ENCODE measurements at places on chromosomes 12 and 14. TPM values are rescaled to one million over a fixed set of nuclear protein-coding genes. Genes with fewer than 3 reads are reported as not detected.

DNA sequence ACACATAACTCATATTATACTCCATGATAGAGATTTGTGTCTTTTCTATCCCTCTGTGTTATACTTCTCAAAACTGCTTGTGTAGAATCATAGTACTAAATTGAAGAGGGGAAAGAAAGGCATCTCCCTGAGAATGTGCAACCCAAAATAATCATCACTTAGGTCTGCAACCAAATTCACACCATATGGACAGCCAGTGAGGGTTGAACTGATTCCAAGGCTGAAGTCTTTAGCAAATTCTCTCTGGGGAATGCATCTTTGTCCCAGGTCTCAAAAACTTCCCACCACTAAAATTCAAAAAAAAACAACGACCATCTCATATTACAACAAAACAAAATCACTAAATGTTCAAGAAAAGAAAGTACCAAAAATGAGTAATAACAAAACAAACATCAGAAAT lies 11.0 kb downstream of the ZFC3H1 start:
- DNase-seq: no peak

Gene LRTM2
- not detected for total RNA-seq

DNA sequence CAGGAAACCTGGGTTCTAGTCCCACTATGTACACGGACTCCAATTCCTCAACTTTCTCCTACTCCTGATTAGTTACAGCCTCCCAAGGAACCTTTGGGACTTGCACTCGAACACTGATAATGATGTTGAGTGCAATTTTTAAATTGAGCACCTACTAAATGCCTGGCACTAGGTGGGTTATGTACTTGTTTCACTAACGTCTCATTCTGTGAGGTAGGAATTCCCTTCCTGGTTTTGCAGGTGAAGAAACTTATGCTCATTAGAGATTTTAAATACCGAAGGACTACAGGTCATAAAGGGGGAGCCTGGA lies 536 bp downstream of the PARPBP start:
- no peak for DNase-seq

DNA sequence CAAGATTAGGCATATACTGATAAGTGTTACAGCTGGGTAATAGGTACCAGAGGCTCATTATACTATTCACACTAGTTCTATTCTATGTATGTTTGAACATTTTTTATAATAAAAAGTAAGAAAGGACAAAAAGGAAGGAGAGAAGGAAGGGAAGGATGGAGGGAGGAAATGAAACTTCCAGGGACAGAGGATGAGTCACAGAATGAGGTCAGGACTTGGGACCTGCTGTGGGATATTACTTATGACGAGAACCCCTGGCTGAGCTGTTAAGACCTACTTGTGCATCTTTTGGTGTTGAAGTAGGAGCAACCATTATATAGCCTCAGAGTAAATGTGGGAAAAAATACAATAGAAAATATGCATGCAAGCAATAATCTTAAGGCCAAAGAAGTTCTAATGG lies 16.7 kb upstream of the TMEM260 start:
- no peak for DNase-seq

GRCh38 chr14:98466807-98467206 lies 805.2 kb downstream of the BCL11B start:
- DNase-seq: no peak

Gene PRH2
- total RNA-seq: not detected

DNA sequence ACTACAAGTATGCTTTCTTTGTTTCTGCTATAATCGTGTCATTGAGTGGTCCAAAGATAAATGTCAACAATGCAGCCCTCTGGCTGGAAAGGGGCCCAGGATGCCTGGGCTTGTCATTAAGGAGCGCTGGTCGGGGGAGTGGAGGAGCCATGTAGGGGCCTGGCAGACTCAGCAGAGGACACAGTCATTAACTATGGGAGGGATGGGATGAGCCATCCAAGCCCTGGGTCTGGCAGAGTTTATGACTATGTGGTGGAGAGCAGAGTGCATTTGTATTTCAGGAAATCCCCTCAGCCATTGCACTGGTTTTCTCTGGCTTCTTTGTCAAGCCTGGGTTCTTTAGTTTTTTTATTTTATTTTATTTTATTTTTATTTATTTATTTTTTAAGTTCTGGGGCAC lies 243.1 kb downstream of the C12orf75 start:
- no peak for DNase-seq

DNA sequence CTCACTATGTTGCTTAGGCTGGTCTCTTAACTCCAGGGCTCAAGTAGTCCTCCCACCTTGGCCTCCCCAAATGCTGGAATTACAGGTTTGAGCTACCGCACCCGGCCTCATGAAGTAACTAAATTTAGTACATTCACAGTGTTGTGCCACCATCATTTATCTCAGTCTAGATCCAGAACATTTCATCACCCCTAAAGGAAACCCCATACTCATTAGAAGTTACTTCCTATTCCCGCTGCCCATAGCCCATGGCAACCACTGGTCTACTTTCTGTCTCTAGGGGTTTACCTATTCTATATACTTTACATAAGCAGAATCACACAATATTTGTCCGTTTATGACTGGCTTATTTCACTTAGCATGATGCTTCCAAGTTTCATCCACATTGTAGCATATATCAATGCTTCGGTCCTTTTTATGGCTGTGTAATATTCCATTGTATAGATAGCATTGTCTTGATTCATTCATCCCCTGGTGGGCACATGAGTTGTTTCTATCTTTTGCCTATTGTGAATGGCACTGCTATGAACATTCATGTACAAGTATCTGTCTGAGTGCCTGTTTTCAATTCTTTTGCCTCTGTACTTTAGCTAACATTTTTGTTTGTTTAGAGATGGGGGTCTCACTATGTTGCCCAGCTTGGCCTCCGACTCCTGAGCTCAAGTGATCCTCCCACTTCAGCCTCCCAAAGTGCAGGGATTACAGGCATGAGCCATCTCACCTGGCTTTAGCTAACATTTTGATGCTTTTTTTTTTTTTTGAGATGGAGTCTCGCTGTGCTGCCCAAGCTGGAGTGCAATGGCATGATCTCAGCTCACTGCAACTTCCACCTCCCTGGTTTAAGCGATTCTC lies 10.2 kb upstream of the SH2B3 start:
- DNase-seq: no peak

Gene COX8C
- total RNA-seq: 0.52 TPM

DNA sequence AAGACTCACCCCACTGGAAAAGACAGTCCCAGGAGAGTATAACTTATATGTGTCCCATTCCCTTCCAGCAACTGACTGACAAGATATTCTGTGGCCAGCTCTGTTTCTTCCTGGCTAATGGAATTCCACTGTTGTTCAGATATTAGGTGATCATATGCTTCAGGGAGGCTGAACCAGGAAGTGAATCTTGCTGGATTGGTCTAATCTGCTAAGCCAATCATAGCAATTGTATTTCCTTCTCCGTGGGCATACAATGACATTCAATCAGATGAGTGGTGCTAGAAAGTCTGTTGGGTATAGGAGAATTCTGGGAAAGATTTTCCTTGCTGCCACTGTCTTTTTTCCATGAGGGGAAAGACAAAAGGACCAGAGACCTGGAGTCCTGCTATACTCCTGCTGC lies 12.1 kb downstream of the PYGL start:
- DNase-seq: no peak

- no peak for DNase-seq
Measured at GRCh38 chr12:28294300-28294699, 104.0 kb downstream of the CCDC91 start.

DNA sequence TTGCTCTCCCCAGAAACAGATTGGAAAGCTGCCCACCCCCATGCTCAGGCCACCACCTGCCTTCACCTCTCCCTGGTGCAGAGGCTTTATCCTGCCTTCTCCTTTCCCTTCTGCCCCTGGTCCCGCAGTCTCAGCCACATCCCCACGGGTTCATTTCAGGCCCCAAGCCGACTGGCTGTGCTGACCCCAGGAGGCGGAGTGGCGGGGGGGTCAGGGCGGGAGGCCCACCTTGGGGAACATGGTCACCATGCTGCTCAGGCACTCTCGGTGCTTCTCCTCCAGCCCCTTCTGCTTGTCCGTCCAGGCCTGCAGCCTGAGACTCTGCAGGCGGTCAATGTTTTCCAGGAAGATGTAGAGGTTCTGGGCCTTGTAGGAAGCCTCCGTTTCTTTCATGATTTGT lies 6.9 kb downstream of the FAM186B start:
- no peak for DNase-seq

Gene TAS2R7
- total RNA-seq: not detected

- DNase-seq: no peak
Measured at GRCh38 chr12:62512901-62513300, 46.3 kb downstream of the MON2 start.

DNA sequence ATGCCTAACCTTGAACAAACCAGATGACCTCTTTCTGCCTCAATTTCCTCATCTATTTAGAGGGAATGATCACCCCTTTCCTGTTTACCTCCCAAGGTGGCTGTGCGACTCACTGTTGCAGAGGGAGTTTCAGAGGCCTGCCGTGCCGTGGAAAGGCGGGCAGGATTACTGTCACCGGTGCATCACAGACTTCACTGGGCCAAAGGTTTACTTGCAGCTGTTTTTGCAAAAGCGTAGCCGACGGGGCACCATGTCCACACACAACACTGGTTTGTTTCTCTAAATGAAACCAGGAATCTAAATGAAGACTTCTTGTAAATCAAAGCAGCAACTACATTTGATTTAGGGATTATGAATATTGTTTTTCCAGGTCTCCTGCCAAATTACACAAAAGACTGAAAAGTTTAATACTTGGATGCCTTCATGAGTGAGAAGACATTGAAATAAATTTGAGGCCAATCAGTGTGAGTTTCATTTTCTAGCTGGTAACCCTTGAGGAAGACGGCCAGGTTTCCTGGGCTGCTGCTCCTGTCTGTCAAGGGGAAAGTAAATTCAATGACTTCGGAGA lies 696.1 kb upstream of the TMEM132C start:
- DNase-seq: no peak

Gene RTL1
- total RNA-seq: not detected

Gene SMOC1
- total RNA-seq: 28.9 TPM

Gene FOXN4
- not detected for total RNA-seq

DNA sequence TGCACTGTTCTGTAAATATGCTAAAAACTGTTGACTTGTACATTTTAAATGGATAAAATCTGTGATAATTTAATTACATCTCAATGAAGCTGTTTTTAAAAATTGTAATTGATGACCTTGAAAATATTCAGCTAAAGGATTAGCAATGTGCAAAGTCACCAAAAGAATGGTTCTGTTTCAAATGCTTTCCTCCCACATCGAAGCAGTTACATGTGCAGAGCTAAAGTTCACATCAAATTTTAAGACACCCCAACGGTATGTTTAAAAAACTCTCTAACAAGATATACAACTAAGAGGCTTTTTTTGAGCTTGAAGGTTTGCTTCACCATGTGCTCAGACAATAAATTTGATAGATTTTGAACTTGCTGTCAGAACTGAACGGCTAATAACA lies 114.6 kb upstream of the KRAS start:
- no peak for DNase-seq

GRCh38 chr14:24055971-24056799 lies 4.4 kb downstream of the CARMIL3 start:
- DNase-seq: peak; percentile 77

- DNase-seq: no peak
Measured at GRCh38 chr14:64928239-64929013, 14.1 kb downstream of the GPX2 start.

DNA sequence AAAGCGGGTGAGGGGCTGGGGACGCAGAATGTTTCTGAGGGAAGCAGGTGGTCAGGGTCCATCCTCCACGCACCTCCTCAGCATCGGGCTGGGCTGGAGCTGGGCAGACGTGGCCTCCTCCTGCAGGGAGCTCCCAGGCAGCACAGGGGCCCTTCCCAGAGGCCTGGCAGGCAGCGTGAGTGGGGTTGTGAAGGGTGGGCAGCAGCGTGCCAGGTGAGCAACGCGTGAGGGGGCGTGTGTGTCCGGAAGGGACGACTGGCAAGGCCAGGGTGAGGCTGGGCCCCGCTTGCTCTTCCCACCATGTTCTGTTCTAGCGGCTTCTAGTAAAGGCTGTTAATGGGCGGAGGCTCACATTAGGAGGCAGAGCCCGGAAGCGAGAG lies 17.1 kb downstream of the ANKRD9 start:
- DNase-seq: peak; percentile 77

Gene CCDC177
- total RNA-seq: not detected

Gene TOMM20L
- total RNA-seq: not detected

Measured in posterior vena cava (tissue), 2 donors.